Femur (tissue), 1 donor: ENCODE measurements at places on chromosomes 7 and 10.
A peak's percentile ranks its signal among the peaks of the same experiment; 100 is the strongest.

DNA sequence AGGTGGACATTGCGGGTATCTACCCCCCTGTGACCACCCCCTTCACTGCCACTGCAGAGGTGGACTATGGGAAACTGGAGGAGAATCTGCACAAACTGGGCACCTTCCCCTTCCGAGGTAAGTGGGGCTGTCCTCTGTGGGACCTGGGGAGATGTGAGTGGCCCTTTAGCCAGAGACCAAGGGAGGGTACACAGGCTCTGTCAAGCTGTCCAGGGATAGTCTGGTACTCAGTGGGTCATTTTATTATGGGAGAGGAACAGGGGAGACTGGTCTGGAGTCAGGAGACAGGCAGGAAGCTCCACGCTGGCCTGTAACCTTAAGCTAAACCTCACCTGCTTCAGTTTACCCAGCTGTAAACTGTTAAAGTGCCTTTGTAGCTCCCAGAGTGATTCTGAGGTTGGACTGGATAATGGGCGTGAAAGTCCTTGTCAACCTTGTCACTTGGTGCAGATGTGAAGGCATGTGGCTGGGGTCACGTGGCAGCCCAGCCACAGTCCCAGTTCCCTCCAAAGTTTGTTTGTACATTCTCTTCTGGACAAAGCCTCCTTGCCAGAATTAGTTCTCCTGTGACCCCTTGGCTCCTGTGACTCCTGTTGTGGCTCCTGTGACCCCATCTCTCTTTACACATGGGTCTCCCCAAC is 729 bp downstream of the HOGA1 start:
- no peak for DNase-seq

- no peak for DNase-seq
Observed at GRCh38 chr7:979886-980571, 3.0 kb upstream of the CYP2W1 start.

DNA sequence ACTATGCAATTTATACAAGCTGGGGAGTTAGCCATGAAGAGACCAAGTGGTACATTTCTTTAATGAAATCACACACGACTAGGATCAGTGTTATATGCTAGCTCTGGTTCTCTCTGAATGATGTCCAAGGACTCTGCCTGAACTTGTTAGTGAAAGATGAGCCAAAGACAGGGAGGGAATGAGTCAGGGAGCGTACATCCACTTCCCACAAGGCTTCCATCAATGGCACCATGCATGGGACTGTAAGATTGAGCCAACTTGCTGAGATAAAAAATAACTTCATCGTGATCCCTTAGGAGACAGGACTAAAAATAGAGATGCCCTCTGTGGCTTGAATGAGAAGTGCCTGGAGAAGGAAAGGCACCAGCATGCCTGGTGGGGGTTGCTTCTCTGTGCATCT is 629.7 kb downstream of the ACTR3B start:
- DNase-seq: no peak

- DNase-seq: no peak
Observed at GRCh38 chr7:127961786-127962453, 69.3 kb downstream of the LRRC4 start.

DNA sequence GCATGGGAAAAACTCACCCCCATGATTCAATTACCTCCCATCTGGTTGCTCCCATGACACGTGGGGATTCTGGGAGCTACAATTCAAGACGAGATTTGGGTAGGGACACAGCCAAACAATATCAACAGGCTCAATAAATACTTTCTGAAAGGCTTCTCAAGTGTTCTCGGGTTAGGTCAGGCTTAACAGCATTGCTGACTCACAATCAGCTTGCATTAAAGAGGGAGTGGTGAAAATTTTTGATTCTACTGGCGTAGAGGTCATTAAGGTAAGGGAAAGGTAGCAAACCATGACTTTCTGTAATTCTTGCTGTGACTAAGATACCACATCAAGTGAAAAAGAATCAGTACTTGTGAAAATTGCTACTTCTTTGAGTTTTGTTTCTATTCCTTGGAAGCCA is 126.4 kb downstream of the JCAD start:
- no peak for DNase-seq

- no peak for DNase-seq
Observed at GRCh38 chr10:76033457-76034196, 602.2 kb downstream of the LRMDA start.

DNA sequence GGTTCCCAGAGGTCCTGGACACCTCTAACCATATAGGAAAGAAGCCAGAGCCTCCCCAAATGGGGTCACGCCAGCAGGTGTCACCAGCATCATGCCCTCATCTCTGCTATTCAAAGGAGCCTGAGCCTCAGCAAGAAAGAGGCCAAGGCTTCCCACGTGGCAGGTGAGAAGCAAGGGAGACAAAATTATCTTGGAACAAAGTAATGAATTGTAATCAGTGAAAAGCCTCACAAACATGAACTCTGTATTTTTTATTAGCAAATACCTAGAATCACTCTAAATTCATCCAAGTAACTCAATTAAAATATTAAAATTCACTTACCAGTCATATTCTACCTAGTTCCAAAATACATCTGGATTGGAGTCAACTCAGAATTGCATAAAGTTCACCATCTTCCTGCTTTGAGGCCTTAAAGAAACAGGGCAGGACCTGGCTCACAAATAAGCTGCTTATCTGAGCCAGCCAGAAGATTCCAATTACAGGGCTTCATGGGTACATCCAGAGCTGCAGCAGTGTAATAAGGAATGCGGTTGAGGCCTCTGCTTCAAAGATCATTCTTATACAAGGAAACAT is 68.7 kb downstream of the SGMS1 start:
- no peak for DNase-seq

GRCh38 chr10:109025172-109025571 is 898.1 kb downstream of the XPNPEP1 start:
- DNase-seq: no peak

GRCh38 chr10:70206762-70207161 is 26.5 kb downstream of the PPA1 start:
- no peak for DNase-seq

DNA sequence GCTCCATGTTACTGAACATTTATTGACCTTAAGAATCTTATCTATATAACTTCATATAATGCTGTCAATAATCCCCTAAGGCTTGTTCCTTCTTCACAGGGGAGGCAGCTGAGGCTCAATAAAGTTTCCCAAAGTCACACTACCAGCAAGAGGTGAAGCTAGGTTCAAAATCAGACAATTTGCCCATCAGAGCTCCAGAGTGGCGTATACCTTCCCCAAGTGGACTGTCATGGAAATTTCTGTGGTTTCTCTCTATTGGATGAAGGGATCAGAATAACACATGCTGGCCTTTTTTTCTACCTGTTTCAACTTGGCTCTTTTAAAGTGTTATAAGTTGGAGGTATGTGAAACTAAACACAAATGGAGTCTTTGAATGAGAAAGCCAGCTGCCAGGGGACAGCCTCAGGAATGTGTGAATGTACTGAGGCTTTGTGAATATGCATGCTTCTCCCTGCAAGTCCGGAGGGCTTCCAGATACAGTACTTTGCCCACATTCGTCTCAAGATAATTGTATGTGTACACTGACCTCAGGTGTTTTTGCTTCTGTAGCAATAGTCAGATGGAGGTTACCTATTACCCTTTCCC is 656.3 kb upstream of the CELF2 start:
- DNase-seq: no peak

GRCh38 chr7:131501422-131501821 is 55.0 kb downstream of the PODXL start:
- DNase-seq: no peak

DNA sequence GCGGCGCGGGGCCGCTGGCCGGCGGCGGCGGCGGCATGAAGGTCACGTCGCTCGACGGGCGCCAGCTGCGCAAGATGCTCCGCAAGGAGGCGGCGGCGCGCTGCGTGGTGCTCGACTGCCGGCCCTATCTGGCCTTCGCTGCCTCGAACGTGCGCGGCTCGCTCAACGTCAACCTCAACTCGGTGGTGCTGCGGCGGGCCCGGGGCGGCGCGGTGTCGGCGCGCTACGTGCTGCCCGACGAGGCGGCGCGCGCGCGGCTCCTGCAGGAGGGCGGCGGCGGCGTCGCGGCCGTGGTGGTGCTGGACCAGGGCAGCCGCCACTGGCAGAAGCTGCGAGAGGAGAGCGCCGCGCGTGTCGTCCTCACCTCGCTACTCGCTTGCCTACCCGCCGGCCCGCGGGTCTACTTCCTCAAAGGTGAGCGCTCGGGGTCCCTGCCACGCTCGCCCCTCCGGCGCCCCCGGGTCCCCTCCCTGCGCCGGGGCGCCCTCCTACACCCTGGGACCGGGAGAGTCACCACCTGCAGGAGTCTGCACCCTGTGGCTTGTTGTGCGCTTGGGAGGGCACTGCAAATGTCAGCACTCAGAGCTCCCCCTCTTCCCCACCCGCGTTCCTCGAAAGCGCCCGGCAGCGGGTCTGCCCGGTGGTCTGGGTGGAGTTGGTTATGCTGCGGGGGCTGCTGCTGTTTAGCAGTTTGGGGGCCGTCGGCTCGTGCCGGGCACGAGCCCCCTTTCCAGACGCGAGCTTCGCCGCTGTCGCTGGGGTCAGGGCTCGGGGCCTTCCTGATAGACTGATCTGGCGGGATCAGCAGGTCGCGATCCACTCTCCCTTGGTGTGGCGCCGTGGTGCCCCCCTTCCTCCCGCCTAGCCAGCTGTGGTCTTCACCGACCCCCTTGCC is 627 bp downstream of the DUSP5 start:
- peak; percentile 70 for DNase-seq

GRCh38 chr10:17240096-17240495 is 12.1 kb downstream of the VIM start:
- DNase-seq: no peak

DNA sequence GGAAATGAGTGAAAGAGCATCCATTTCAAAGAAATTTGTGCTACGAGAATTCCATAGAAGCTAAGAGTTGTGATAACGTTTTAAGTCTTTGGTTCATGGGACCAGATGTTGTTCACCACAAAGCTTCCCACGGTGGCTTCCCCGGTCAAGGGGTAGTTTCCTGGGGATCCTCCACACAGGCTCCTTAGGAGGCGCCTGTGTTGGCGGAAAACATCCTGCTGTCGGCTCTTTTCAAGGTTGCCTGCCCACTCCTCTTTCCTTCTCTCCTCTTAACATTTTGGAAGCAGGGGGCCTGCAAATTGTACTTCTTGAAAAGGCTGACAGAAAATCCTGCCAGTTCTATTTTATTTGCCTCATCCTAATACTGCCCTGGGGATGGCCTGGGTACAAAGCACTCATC is 398.6 kb downstream of the SORCS1 start:
- no peak for DNase-seq

DNA sequence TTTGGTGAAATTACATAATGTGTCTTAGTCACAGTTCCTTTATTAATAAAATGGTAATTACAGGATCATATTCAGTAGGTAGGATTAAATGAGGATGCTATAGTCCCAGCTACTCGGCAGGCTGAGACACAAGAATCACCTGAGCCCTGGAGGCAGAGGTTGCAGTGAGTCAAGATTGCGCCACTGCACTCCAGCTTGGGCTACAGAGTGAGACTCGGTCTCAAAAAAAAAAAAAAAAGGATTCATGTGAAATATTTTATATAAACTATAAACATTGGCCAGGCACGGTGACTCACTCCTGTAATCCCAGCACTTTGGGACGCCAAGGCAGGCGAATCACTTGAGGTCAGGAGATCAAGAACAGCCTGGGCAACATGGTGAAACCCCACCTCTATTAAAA is 197.9 kb downstream of the IMMP2L start:
- no peak for DNase-seq

- DNase-seq: no peak
Observed at GRCh38 chr10:69865450-69865849, 63.7 kb downstream of the COL13A1 start.

GRCh38 chr7:13879143-13879542 is 110.3 kb downstream of the ETV1 start:
- DNase-seq: no peak

- no peak for DNase-seq
Observed at GRCh38 chr7:155450970-155451801, 6.7 kb upstream of the EN2 start.

- DNase-seq: no peak
Observed at GRCh38 chr7:67913604-67914003, 917.0 kb downstream of the TYW1 start.

- peak; percentile 59 for DNase-seq
Observed at GRCh38 chr10:75283671-75284470, 48.1 kb upstream of the COMTD1 start.

- no peak for DNase-seq
Observed at GRCh38 chr7:30566596-30566995, 28.1 kb upstream of the GARS1 start.

GRCh38 chr10:111986079-111986478 is 197.5 kb downstream of the GPAM start:
- DNase-seq: no peak

DNA sequence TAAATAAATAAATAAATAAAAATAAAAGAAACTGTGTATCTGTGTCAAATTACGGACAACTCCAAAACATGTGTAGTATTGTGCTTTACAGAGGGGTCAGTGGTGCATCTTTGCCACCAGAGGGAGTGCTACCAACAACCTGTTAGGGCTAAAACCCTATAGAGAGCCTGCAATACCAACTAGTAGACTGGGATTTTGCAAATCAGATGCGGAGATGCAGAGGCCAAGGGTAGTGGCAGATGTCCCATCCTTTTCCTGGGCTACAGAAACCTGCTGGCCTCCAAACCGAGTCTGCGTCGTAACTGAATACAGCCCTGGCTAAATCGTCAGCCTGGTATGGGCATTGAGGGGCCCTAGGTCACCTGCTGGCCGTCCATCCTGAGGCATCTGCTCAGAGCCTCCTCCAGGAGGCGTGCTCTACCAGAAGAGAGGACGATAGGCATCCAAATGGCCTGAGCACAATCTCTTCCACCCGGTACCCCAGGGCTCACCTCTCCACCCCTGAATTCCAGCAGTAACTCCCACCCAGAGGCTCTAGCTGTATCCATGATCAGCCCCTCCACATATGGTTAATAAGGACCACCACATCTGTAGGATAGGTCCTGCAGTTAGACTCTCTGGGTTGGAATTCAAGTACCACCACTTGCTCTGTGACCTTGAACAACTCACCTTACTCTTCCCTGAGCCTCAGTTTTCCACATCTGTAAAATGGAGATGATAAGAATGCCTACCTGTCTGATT is 6.2 kb upstream of the RRP12 start:
- DNase-seq: peak; percentile 67

- DNase-seq: no peak
Observed at GRCh38 chr7:105690325-105690945, 109.1 kb upstream of the EFCAB10 start.

DNA sequence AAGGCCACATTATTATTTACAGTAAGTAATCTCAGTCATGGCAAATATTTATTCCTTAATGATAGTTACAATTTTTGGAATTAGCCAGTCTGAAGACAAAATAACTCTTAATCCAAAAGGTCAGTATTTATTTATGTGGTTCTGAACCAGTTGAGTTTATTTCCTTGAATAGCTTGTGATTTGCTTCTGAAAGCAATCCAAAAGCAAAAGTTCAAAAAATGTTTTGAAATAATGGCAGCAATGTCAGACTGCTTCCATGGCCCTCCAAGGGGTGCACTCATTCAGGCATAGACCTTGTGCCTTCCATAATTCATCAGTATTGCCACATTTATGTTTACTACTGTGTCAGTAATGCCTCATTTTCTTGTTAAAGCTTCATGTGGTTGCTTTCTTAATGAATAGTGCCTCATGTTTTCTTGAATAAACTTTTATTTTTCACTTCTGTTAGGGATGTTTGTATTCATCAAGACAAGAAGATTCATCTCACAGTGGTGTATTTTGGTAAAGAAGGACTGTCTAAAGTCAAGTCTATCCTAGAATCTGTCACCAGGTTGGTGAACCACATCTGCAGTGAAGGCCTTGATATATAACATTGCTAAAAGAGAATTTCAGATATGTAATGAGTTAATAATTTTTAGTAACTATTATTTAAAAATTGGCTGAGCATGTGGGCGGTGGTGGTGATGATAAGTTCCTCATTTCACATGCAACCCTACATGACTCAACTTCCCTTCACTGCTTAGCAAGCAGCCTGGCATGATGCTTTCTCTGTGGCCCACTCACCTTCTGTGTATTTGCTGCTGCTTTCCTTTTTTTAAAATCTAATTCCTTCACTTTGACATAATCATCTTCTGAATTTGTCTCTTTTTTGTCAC is 22.0 kb downstream of the CSGALNACT2 start:
- no peak for DNase-seq
